BJ (cell line): ENCODE measurements at places on chromosomes 3 and 15. TPM values are rescaled to one million over a fixed set of nuclear protein-coding genes. Genes with fewer than 3 reads are reported as not detected.

KCNMB3 gene
- 0.83 and 1.3 TPM in 2 replicates for polyA plus RNA-seq

- no peak for DNase-seq
These were observed 7.5 kb upstream of the HAPLN3 start for GRCh38 chr15:88902846-88903245.

GRCh38 chr3:34070831-34071585 lies 272.6 kb downstream of the PDCD6IP start:
- DNase-seq, result no peak

ZNF501 gene
- polyA plus RNA-seq, result 3.7 and 4.8 TPM in 2 replicates

DNA sequence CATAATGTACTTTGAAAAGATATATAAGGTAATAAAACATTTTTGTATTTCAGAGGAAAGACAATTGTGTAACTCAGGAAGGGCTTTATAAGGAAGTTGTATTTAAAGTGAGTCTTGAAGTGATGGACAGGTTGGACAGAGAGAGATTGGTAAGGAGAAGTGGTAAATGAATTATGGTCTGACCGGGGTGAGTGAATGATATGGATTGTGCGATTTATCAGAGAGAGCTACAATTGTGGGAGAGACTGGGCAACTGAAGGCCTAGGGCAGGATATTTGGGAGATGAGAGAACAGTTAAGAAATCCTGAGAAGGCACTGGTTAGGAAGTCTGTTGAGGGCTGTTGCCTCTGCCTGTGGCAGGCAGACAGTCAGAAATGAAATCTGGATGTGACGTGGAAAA lies 14.8 kb downstream of the IL1RAP start:
- DNase-seq, result no peak

DNA sequence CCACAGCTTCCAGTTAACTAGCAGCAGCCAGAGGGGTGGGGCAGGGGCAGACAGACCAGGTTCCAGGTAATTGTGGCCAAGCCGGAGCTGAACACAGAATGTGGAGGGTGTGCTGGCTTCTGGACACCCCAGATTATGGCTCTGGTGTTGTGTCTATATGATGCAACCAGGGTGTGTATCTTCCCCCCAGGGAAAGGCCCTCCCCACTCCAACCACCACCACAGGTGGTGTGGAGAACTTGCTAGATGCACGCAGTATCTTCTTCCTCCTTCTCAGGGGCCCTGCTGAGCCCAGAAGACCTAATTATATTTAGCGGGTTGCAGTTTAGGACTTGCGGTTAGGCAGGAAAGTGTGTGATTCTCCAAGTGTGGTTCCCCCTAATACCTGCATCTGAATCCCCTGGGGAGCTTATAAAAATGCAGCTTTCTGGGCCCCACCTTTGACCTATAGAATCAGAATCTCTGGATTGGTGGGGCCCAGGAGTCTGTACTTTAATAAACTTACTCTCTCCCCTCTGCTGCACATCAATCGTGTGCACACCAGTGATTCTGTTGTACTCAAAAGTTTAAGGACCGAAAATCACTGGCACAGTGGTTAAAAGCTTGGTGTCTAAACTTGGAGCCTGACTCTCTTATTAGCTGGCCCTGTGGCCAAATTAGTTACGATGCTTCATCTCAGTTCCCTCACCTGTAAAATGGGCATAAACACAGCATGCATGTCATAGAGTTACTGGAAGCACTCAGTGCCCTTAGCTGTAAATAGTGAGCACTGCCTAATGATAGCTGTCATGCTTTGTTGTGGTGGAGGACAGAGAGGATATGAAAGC lies 379.1 kb upstream of the PROK2 start:
- DNase-seq, result no peak

DNA sequence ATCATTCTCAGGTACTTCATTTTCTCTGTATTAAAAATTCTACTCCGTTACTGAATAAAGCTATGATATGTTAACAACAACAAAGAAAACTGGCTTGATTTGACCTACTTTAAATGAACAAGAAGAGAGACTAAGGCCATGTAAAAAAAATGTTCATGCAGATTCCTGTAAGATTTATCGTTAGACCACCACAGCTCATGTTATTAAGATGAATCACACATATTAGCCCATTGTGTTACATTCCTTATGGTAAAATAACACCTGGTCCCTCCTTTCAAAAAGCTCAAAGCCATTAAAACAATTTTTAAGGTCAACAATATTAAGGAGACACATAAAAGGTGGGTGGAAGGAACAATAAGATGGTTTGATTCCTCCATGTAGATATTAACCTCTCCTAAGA lies 6.3 kb downstream of the THOC7 start:
- no peak for DNase-seq

DNA sequence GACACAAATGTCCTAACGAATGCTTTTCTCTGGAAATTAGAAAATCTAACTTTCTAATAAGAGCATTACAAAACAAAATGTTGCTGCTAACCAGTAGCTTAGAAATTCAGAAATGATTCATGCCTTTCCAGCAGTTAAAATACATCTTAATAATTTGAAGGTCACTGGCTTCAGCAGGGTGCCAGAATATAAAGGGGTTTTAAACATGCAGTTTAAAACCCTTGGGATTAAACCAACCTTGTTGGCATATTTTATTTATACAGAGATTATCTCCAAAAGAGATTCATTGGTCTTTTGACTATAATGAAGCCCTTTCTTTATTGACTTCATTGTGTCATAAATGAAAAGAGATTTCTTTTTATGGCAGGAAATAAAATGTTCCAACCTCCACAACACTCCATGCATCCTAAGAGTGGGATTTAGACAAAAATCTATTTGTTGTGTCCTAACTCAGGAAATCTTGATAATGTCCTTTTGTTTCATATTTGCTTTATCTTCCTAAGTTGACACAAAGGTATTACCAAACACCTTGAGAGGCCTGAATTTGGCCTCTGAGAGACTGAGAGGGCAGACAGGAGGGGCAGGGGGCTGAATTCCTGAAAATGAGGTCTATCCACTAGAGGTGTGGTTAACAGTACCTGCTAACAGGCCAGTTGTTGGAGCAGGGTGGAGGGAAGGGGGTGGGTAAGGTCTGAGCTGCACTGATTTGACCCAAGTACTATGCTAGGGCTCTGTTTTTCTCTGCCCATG lies 124.4 kb downstream of the FEZF2 start:
- DNase-seq, result no peak
